ENCODE measurements at places on chromosomes 2 and 18. TPM values are rescaled to one million over a fixed set of nuclear protein-coding genes. Genes with fewer than 3 reads are reported as not detected.

CPLX4 gene
- not detected for total RNA-seq

DNA sequence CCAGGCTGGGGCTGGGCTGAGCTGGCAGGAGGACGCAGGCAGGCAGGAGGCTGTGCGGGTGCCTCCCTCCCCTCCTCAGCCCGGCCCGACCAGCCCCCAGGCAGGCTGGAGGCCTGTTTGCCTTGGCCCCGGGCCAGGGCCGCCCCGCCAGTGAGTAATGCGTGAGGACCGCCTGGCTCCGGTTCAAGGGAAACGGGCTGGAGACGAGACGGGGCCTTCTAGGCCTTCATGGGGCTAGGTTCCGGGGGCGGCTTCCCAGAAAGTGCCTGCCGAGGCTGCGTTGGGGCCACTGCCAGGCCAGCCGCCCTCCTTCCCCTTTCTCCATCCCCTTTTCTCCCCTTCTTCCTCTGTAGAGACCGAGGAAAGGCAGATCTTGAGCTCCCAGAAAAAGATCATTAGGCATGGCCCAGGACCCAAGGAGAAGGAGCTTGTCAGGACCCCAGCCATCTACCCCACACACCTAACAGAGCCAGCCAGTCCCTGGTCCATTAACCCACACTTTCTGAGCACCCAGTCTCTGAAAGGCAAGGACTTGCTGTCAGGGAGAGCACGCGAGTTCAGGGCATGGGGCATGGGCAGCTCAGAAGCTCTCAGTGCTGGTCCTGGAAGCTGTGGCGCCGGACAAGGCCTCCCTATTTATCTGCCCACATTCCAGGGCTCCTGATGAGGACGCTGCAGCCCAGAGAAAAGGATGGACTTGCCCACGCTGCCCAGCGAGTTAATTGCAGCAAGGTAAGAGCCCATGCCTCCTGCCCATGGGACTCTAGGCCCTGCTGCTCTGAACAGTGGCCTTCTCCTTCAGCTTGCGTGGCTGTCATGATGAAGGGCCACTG is 48.5 kb downstream of the SMAD7 start:
- H3K27me3 ChIP-seq = no peaks in the 10 kb centered on the region
- H3K27ac ChIP-seq = peak overlapping the region; percentile 82
- H3K4me3 ChIP-seq = no peak overlapping the region
- no peaks in the 10 kb centered on the region for H3K36me3 ChIP-seq

SPP2 gene
- total RNA-seq = not detected

- no peak for DNase-seq
- H3K4me3 ChIP-seq = no peak overlapping the region
- H3K27ac ChIP-seq = no peak overlapping the region
- no peaks in the 10 kb centered on the region for H3K36me3 ChIP-seq
- H3K4me1 ChIP-seq = no peaks in the 10 kb centered on the region
Observed at GRCh38 chr18:1392046-1392445, 487.4 kb downstream of the ADCYAP1 start.

- H3K27ac ChIP-seq = no peak overlapping the region
- H3K4me3 ChIP-seq = no peak overlapping the region
- H3K4me1 ChIP-seq = no peaks in the 10 kb centered on the region
- H3K36me3 ChIP-seq = no peaks in the 10 kb centered on the region
Observed at GRCh38 chr18:36411745-36412168, 114.2 kb downstream of the FHOD3 start.

Measured in upper lobe of left lung (tissue), 6 donors.